SJCRH30 (cell line): ENCODE measurements at places on chromosomes 1 and 21. TPM values are rescaled to one million over a fixed set of nuclear protein-coding genes. Genes with fewer than 3 reads are reported as not detected.

DNA sequence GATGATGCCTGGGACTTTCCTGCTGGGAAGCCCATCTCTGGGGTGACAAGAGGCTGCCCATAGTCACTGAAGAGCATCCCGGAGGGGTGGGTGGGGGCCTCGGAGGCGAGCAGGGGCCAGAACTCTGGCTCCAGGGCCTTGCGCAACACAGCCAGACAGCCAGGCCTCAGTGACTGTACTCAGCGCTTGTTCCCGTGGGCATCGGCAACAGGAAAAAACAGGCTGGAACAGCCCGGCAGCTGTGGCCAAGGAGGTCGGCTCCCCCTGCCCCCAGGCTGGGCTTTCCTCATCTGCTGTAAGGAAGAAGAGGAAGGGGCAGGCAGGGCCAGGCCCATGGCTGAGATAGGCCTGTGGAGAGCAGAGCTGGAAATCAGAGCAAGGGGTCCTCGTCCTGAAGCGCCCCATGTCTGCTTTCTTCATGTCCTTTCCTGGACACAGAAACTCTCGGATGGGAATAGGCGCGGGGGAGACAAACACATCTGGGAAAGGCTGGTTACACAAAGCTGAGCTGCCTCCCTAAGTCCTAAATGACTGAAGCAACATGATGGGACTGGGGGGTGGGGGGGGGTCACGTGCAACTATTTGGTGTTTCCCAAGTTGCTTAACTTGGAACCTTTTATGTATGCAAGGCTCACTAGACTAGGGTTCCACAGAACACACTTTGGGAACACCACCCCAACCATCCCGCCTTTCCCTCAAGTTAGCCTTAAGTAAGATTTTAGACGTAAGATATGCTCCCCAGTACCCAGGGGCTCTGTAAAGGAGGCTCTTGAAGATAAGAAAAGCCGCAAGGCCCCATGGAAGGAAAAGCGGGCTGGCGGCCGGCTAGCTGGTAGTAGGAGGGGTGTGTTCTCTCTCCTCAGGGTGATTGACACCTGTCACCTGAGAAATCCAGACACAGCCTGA lies 30.7 kb downstream of the HSPG2 start:
- H3K27me3 ChIP-seq = no peaks in the 10 kb centered on the region
- no peak overlapping the region for H3K27ac ChIP-seq
- H3K4me3 ChIP-seq = no peak overlapping the region
- no peak for DNase-seq
- H3K4me1 ChIP-seq = peaks cover 45% of the 10 kb centered on the region
- H3K36me3 ChIP-seq = peaks cover 24% of the 10 kb centered on the region

GRCh38 chr21:32917362-32918135 lies 108.2 kb upstream of the OLIG2 start:
- H3K4me3 ChIP-seq = no peak overlapping the region
- H3K4me1 ChIP-seq = peaks cover 6% of the 10 kb centered on the region; the same call in 1 of the 2 replicates
- H3K27ac ChIP-seq = no peak overlapping the region
- H3K27me3 ChIP-seq = no peaks in the 10 kb centered on the region
- no peak for DNase-seq

The CTXND2 gene
- not detected in 2 replicates for total RNA-seq

DNA sequence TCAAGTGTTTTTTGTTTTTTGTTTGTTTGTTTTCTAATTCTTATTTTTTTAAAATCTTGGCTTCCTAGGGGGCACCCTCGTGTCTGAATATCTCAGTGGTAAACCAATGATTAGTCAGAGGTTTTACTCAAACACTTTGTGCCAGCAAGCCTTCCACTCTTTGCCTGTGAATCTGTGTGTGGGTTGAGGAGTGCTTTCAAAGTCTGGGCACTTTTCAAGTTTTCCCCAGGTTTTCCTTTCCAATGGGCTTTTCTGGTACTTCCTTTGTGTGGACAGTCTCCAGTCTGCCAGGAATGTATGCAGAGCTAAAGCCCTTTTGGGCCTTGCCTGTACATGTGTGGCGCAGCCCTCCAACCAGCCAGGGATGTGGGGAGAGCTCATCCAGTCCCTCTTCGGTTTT lies 9.7 kb upstream of the PPIE start:
- peaks cover 17% of the 10 kb centered on the region for H3K27me3 ChIP-seq

- H3K27ac ChIP-seq = no peak overlapping the region
- H3K4me1 ChIP-seq = no peaks in the 10 kb centered on the region
Observed at GRCh38 chr21:42362700-42363099, 3.6 kb downstream of the TFF1 start.

GRCh38 chr1:97297611-97298010 lies 576.0 kb downstream of the PTBP2 start:
- no peak overlapping the region for H3K27ac ChIP-seq
- DNase-seq = no peak
- H3K4me1 ChIP-seq = no peaks in the 10 kb centered on the region
- no peaks in the 10 kb centered on the region for H3K27me3 ChIP-seq
- H3K36me3 ChIP-seq = no peaks in the 10 kb centered on the region

DNA sequence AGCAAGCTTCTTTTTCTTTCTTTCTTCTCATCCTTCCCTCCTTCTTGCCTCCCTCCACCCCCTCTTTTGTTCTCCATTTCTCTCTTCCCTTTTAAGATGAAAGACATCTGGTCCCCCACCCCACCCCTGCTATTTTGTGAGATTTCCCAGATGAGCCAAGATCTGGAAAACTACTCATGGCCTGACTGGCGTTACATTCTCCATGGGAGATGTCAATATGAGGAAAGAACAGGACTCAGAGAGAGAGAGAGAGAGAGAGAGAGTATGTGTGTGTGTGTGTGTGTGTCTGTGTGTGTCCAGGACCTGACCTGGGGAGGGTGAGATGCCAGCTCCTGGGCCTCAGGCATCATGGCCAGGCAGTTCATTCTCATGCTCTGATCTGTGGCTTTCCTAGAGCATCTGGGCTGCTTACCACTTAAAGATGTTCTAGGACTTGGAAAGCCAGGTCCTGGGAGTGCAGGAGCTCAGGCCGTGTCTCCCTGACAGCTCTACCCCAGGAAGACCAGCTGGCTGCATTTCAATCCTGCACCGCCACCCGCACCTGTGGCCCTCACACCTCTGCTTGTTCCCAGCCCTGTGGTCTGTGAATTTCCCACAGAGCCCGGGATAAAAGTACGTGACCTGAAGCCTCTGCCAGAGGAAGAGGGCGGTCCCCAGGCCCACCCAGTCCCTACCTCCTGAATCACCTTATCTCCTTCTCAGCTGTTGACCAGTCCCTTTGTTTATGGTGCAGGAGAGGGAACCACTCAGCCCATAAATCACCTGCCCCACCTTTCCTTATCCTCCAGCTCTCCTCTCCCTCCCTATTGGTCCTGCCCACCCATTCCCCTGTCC lies 3.2 kb upstream of the BEST4 start:
- H3K4me1 ChIP-seq = no peaks in the 10 kb centered on the region
- no peak overlapping the region for H3K4me3 ChIP-seq
- no peak overlapping the region for H3K27ac ChIP-seq
- no peaks in the 10 kb centered on the region for H3K36me3 ChIP-seq
- H3K27me3 ChIP-seq = no peaks in the 10 kb centered on the region
